T-helper 9 cell (primary cell): ENCODE measurements at places on chromosomes 7 and 10.

DNA sequence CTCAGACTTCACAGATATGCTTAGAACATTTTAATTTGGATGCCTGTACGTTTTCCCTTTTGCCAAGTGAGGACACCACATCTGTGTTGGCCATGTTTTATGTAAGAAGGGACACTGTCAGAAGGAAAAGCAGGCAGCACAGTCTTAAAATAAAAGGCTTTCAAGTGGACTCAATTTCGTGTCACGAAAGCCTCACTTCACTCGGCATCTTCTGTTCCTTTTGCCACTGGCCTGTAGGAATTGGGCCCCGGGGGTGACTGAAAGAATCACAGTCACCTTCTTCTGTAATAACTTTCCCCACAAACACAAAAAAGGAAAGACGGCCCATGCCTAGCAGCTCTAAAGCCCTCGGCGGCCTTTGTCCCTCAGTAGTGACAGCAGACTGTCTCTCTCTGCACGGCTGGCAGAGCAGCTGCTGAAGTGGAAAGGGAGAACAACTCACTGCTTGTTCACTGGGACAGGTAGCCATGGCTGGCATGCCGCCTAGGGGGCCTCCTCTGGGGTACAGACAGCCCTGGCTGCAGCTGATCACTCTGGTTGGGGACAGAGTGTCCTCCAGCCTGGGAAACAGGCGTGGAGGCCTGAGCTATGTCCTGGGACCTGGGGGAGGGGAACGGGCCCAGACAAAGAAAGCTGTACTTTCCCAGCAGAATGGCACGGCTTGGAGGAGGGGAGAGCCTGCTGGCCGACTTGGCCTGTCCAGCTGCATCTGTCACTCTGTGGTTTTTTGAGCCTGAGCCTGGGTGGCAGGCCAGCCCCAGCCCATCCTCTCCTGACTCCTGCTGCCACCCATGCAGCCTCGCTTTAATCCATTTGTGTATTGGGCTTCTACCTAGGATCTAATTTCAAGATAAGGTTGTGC lies 4.4 kb downstream of the RASSF4 start:
- DNase-seq, result no peak

DNA sequence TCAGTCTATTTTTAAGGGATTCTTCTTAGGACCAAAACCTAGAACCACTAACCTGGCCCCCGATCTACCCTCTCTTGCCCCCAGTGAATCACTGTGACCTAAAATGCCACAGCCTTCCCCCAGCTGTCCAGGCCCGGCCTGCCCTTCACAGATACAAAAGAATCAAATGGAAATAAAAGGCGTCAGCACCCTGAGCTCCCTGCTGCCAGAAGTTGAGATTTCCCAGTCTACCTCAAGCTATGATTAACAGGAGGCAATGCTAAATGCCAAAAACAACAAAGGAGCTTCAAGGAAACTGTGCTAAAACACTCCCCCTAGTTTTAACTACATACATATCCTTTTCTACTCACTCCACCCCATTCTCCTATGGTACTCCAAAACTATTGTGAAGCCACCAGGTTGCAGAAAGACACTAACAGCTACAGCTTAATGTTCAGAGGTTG lies 67.8 kb downstream of the GSAP start:
- no peak for DNase-seq

- no peak for DNase-seq
Measured at GRCh38 chr7:134940729-134941128, 45.6 kb upstream of the AGBL3 start.

- DNase-seq, result no peak
Measured at GRCh38 chr7:113394856-113395255, 276.5 kb upstream of the SMIM30 start.

GRCh38 chr7:92835261-92835850 lies 1.0 kb downstream of the CDK6 start:
- DNase-seq, result peak; percentile 26
